Activated T-helper 1 cell treated with anti-CD3 and anti-CD28 coated beads, Interleukin-12 subunit alpha, Interleukin-12 subunit beta, Interleukin-2, Interleukin-4 antibody, amounts not matched to agents 30 ng/mL and 10 ng/mL and 1 ng/mL, durations not matched to agents 14 hours and 24 hours and 36 hours (primary cell): ENCODE measurements at places on chromosomes 7 and 10. TPM values are rescaled to one million over a fixed set of nuclear protein-coding genes. Genes with fewer than 3 reads are reported as not detected.

LYZL2 gene
- not detected in 2 replicates for total RNA-seq

ATAD1 gene
- total RNA-seq, result 50.1 and 53.0 TPM in 2 replicates

AEBP1 gene
- total RNA-seq, result 17.0 and 17.2 TPM in 2 replicates

NUTM2B gene
- 0.54 and 1.5 TPM in 2 replicates for total RNA-seq

KLF14 gene
- total RNA-seq, result not detected in 2 replicates
